Sciatic nerve (tissue), 2 donors: ENCODE measurements at places on chromosomes 3 and 15.
A peak's percentile ranks its signal among the peaks of the same experiment; 100 is the strongest.

- no peak for DNase-seq
Observed at GRCh38 chr3:20096135-20096685, 56.0 kb downstream of the KAT2B start.

DNA sequence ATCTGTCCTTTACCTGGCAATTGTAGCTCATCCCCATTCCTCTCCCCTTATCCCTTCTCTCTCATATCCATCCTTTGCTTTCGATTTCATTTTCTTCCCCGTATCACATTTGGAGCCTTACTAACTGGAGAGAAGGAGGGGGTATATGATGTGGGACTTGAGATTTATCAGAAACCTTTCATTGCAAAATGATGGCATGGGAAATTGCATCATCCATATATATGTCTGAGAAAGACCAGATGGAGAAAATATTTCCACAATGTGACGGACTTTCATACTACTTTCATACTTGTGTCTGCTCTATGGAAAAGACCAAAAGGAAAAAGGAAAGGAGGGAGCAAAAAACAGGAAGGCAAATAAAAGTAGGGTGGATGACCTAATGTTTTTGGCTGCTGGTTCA, 675.2 kb downstream of the AGBL1 start:
- no peak for DNase-seq

DNA sequence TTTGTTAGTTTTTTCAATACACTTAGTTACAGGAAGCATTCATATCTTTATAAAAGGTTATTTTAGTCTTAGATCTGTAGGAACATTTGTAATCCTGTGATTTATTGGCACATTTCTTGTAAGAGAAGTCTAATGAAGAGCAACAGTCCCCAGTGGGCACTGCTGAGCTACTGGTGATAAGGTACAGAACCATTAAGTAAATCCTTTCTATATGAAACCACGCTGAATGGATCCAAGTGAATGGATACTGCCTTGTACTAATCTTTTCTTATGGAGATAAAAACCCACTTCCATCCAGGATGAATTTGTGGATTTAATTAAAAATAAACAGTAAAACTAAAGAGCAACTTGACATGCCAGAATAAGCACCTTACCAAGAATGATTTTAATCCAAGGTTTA, 64.0 kb downstream of the SHQ1 start:
- DNase-seq: no peak

GRCh38 chr3:100719136-100719535, 9.8 kb downstream of the TFG start:
- DNase-seq: no peak

- no peak for DNase-seq
Observed at GRCh38 chr3:190811775-190812480, 50.6 kb downstream of the GMNC start.

DNA sequence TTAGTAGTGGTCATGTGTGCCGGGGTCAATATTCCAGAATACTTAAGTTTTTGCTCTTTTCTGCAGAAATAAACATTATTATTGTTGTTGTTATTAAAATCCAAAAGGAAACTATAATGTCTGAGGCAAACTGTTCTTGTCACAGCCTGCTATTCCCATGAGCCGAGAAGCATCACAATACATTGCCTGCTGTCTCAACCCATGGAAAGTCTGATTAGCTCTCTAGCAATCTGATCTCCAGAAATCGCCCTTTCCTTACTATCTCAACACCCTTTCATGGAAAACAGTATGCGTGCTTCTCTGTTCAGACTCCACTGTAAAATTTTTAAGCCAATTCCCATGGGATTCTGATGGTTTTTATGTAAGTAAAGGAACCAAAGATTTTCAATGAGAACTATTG, 811.0 kb downstream of the TUSC7 start:
- no peak for DNase-seq

DNA sequence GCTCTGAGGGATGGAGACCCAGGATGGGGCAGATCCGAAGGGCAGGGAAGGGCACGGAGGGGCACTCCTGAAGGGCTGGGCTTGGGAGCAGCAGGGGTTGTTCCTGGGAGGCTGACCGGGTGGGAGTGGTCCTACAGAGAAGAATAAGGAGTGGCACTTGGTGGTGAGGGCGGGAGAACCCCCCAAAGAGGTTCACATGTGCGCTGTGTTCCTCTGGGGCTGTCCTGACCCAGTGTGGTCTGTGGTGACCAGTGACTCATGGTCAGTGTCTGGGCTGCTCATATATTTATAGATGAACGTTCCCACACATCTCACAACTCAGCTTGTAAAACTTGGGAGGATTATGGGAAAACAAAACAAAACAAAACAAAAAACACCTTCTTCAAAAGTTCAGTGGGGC, 10.0 kb downstream of the TRPM1 start:
- DNase-seq: no peak

DNA sequence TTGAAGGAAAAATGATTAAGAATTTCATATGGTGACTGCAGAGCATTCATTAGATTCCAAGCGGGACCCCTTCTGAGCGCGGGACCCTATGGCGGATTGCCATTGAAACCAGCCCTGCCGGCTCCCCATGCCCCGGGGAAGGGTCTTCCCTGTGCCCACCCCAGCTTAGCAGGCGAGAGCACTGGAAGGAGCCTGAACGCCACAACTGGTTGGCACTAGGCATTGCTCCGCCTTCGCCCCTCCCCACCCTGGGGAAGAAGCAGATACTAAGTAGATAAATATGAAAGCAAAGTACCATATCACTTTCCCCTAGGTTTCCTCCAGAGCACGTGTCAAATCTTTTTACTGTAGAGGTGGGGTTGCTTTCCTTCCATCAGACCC, 70.7 kb downstream of the CYP19A1 start:
- peak; percentile 64 for DNase-seq

DNA sequence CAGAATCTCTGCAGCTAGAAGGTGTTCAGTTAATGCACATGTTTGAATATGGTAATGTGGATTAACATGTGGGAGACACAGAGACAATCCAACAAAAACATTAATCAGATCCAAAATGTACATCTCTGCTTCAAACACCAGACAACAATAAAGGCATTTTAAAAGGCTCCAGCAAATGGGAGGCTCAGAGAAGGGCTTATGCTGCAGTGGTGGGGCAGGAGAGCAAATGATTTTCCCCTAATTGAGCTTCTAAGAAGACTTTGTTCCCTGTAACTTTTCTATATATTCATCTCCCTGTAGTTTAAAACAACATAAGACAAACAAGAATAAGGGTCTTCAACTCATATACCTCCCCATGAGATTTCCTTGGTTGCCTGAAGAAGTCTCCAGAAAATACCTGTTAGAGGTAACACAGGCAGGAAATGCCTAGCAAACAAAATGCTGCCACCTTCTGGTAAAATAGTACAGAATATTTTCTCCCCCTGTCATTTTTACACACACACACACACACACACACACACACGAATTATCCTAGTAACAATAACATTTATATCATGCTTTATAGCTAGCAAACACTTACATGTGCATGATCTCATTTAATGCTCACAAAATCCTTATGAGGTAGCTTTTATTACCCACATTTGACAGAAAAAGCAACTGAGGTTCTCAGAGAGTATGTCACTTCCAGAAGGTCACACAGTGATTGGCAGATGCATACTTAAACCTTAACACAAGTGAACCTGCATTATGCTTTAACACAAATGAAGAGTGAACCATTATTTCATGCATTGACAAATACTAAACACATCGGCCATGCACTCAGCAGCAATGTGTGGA, 123.4 kb upstream of the MB21D2 start:
- no peak for DNase-seq

- DNase-seq: no peak
Observed at GRCh38 chr3:64554096-64554920, 133.5 kb downstream of the ADAMTS9 start.

DNA sequence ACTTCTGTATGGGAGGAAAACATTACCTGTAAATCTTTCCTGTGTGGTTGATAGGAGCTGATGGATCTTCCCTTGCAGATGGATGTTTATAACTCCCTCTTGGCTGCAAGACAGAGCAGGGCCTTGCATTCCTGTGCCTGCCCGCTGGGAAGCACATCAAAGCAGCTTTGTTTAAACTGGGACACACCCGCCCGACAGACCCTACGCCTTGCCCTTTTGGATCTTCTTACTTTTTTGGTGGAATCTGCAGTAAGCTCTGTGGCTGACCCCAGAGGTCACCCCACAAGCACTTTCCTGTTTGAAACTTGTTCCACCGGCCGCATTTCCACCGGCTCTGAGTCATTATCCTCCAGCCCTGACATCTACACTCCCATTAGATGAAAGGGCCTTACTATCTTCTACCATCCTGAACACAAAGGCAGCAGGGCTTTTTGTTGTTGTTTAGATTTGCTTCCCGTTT, 244.1 kb upstream of the STT3B start:
- peak; percentile 69 for DNase-seq

DNA sequence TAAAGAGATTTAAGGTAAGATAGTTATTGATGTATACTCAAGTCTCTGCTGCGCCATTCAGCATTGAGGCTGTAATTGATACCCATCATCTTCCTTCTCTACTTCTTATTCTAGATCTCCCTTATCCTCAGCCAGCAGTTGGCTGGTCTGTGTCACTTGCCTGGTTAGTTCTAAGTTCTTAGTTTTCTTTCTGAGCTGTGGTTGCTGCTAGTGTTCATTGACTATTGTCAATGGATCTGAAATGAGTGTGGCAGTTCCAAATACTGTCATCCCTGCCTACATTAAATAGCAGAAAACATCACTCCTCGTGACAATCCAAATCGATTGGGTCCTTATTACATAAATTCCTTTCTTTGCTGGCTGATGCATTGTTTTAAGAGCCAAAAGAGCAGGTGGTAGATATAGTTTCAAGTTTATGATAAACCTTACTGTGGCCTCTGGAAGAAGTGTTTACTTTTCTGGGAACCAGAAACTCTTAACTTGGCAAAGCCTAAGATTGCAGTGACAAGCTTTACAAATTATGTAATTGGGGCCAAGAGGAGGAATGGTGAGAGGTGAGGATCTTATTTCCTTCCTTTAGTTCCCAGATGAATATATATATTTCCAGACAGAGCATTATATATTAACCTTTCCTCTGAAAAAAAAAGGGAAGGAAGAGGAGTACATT, 168.0 kb downstream of the GMNC start:
- no peak for DNase-seq

DNA sequence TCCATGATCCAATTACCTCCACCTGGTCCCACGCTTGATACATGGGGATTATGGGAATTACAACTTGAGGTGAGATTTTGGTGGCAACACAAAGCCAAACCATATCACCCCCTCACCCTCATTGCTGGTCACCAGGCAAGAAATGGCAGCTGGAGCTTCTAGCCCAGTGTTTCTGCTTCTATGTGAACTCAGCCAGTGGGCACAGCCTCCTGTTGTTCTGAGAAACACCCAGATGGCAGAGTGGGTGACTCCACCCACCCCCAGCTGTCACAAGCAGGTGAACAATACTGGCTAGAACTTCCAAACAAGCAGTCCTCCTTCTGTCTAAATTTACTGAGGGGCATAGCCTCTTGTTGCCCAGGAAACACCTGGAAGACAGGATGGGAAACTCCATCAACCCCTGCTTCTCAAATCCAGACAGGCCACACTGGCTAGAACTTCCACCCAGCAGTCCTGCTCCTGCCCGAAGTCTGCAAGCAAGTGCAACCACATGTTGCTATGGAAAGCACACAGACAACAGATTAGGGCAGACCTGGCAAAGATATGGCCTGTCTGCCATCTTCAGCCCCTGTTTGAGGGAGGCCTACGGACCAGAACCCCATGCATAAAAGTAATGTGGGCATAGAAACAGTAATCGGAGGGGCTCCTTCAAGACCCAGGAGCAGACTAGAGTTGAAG, 114.1 kb downstream of the DTWD1 start:
- DNase-seq: no peak

GRCh38 chr3:124014366-124014942, 22.5 kb upstream of the ROPN1 start:
- no peak for DNase-seq

GRCh38 chr15:83365370-83365938, 81.0 kb upstream of the BNC1 start:
- no peak for DNase-seq

GRCh38 chr3:197417911-197418618, 119.7 kb upstream of the DLG1 start:
- no peak for DNase-seq

DNA sequence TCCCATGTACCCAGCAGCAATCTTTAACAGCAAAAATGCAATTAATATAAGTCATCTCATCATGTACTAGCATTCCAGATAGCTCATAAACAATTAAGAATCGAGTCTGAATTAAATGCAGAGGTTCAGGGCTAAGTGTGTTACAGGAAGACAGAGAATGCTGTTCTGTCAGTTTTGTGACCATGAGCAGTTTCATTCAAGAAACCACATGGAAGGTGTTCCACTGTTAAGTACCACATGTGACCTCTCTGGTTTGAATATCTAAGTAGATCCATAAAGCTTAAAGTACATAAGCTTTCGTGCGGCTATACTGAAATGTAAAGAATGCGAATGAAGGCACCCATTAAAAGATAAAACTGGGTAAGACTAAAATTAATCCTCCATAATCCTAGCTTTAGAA, 272.3 kb downstream of the IL5RA start:
- DNase-seq: no peak

DNA sequence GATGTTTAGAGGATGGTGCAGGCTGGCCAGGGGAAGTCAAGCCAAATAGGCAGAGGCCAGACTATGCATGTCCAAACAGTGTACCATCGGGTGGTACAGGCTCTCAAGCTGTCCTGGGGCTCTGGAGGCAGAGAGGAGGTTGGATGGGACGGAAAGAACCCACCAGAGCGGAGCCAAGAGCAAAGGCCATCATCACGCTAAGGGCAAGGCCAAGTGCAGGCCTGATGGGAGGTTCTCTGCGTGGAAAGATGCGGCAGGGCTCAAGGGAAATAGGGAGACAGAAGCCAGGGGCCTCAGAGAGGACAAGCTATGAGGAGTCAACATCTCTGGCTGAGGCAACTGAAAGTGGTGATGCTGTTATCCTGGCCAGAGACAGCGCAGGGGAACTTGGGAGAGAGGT, 102.7 kb downstream of the ASB7 start:
- no peak for DNase-seq

- no peak for DNase-seq
Observed at GRCh38 chr3:185207931-185208746, 45.7 kb downstream of the EHHADH start.

DNA sequence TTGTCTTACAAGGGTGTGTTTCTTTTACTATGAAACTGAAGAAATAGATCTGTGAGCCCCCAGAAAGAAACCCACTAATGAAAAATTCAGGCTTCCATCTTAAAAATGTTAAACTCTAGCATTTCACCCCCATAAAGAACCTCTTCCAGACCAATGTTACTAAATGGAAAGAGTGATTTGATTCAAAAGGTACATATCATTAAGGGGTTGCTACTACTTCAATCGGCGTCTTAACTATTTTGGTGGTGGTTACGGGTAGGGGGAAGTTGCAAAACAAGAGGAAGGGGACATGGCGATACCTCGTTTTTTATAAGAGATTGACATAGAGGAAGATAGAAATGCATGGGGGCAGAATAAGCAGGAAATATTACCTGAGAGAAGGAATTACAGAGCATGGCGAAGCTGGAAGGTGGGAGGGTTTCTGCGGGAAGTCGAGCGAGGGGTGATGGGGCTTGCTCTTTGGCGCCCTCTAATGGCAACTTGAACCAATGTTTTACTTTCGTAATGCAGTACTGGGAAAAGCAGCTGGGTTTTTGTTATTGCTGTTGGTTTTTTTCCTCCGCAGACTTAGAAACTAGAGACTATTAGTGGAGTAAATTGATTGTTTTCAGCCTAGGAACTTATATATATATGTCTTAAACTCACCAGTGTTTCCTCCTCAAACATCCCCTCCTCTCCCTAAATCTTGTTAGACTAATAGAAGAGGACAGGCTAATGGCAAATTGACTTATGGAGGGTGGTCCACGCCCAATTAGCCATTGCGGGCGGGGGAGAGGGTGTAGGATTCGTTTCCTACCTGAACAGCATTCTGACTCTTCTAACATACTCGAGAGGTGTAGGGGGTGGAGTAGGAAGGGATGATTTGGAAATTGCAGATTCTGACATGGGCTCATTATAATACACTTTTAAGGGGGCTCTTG, 11.3 kb upstream of the SOX2 start:
- DNase-seq: peak; percentile 81
